Glomerular endothelial cell (primary cell): ENCODE measurements at places on chromosomes 3 and 15. TPM values are rescaled to one million over a fixed set of nuclear protein-coding genes. Genes with fewer than 3 reads are reported as not detected.

ACKR2 gene
- total RNA-seq: 0.41 TPM in 1 of 2 replicates, not detected in the other

ITIH4 gene
- 0.29 TPM in 1 of 2 replicates, not detected in the other for total RNA-seq

IL12A gene
- total RNA-seq: 4.6 and 6.0 TPM in 2 replicates

FBXW12 gene
- total RNA-seq: not detected in 2 replicates

ALDH1L1 gene
- total RNA-seq: not detected in 2 replicates

ERICH6 gene
- total RNA-seq: not detected in 2 replicates

RTP1 gene
- not detected in 2 replicates for total RNA-seq

GAP43 gene
- 0.18 TPM in 1 of 2 replicates, not detected in the other for total RNA-seq

ANKUB1 gene
- not detected in 2 replicates for total RNA-seq

IL17RD gene
- total RNA-seq: 2.3 and 3.2 TPM in 2 replicates

CAMK2N2 gene
- 0.58 TPM in 1 of 2 replicates, not detected in the other for total RNA-seq

GABRR3 gene
- total RNA-seq: not detected in 2 replicates
